ENCODE measurements at places on chromosomes 6 and 20. TPM values are rescaled to one million over a fixed set of nuclear protein-coding genes. Genes with fewer than 3 reads are reported as not detected.

Gene NQO2
- total RNA-seq = 45.7 TPM

Gene PPP1R16B
- 0.92 TPM for total RNA-seq

Gene ISM1
- total RNA-seq = not detected

Gene NUDT3
- 25.9 TPM for total RNA-seq

Gene GGTLC1
- total RNA-seq = 0.18 TPM

Gene TRIM40
- not detected for total RNA-seq

Gene NKAIN4
- total RNA-seq = 5.5 TPM

Gene MANEA
- total RNA-seq = 20.1 TPM

Gene RIPPLY2
- 6.5 TPM for total RNA-seq

Gene DACT2
- total RNA-seq = 3.3 TPM

Gene MRS2
- 26.0 TPM for total RNA-seq

Gene IMPG1
- total RNA-seq = not detected

Gene SH3BGRL2
- 8.5 TPM for total RNA-seq

Gene WFDC12
- total RNA-seq = not detected

Gene THBD
- total RNA-seq = 0.26 TPM

Gene FGD2
- total RNA-seq = 0.10 TPM

Gene VARS1
- total RNA-seq = 229 TPM

Gene CYP24A1
- 3.0 TPM for total RNA-seq

Gene TP53TG5
- not detected for total RNA-seq

Gene BANF2
- total RNA-seq = not detected

Gene TGM3
- total RNA-seq = not detected

Gene LBP
- 0.15 TPM for total RNA-seq

Data from Panc1 (cell line).